ENCODE measurements at places on chromosomes 12 and 14. TPM values are rescaled to one million over a fixed set of nuclear protein-coding genes. Genes with fewer than 3 reads are reported as not detected.

The LRRC43 gene
- total RNA-seq = not detected

The REM2 gene
- 0.34 TPM for total RNA-seq

The ZNF385A gene
- 21.2 TPM for total RNA-seq

The SERPINA9 gene
- not detected for total RNA-seq

The MYO1H gene
- total RNA-seq = not detected

The DEGS2 gene
- 2.1 TPM for total RNA-seq

The CLEC4E gene
- 0.66 TPM for total RNA-seq
